Activated T-helper 9 cell treated with anti-CD3 and anti-CD28 coated beads, Interleukin-2, amount 50 U/mL, for 16 hours (primary cell): ENCODE measurements at places on chromosomes 16 and 17.

DNA sequence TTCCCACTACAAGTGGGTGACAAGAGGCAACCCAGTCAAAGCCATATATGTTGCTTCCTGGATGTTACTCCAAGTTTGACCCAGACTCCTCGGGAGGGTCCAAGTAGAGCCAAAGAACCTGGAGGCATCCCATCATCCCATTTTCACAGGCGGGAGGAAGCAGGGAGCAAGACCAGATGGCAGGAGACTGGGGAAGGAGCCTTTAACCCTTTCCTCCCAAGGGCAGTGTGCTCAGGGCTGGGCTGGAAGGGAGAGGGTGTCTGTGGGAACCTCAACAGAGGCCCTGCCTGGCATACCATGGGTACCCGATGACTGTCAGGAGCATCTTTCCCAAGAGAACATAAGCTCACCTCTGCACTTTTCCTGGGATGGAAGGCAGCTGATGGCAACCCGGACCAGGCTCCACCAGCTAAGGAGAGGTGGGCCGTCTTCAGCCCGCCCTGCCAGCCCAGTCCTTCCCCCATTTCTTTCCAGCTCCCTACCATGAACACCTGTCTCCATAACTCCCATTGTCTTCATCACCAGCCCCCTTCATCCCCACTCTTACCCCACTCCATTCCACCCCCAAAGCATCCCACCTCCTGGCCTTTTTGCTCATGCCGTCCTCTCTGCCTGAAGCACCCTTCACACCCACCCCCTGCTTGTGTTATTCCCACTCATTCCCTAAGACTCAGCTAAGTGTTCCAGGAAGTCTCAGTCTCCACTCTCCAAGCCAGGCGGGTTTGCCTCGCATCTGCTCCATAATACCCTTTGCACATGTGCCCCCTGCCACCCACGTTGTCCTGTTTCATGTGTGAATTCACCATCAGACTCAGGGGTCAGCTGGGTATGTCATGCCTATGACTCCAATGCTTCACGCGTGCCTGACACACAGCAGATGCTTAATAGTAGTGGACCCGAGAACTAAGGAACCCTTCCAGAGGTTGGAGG lies 5.9 kb upstream of the SLC16A5 start:
- DNase-seq: no peak

DNA sequence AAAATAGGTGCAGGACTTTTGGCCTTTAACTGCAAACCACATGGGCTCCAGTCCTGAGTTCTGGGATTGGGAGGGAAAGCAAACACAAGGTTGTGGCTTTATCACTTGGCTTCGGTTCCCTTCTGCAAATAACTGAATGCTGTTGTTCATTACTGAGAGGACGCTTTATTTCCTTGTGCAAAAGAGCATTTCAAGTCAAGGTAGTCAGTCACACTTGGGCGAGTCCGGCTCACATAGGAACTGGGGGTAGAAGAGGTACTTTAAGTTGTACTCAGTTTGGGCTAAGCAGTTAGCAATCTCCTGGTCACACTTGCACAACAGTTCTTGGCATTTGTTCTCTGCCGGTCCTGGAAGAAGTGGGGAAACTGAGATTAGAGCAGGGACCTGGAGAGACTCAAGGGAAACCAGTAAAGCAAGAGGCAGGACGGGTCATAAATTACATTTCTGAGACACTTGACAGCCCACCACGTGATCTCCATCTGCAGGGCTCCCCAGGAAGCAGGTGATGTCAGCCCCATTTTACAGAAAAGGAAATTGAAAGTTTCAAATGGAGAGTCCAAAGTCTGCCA lies 21.6 kb downstream of the PLA2G10 start:
- DNase-seq: no peak

DNA sequence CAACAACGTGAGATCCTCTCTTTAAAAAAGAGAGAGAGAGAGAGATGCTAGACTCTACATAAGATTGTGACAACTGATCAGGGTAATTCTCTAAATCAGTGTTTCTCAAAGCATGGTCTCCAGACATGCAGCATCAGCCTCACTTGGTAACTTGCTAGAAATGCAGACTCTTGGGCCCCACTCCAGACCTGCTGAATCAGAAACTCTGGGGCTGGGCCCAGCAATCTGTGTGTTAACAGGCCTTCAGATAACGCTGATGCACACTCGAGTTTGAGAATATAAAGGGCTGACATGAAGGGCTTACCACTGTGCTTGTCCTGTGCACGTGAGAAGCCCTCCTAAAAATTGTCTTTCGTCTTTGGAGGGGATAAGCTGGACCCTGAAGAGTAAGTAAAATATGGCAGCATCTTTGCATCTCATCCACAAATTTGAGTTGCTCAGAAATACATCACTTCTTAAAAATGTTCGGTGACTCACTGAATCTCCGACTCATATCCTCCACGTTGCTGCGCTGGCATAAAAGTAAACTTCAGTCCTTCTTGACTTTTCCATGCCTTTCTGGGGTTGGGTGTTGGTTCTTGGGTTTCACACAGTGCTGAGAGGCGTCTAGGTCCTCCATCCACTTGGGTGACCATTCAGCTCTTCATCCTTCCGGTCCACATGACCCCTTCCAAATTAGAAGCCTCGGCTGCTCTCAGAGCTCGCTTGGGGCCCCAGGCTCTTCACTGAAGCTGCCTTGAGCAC lies 26.1 kb upstream of the KDM8 start:
- DNase-seq: no peak

GRCh38 chr16:68395815-68396214 lies 52.5 kb downstream of the SMPD3 start:
- no peak for DNase-seq

DNA sequence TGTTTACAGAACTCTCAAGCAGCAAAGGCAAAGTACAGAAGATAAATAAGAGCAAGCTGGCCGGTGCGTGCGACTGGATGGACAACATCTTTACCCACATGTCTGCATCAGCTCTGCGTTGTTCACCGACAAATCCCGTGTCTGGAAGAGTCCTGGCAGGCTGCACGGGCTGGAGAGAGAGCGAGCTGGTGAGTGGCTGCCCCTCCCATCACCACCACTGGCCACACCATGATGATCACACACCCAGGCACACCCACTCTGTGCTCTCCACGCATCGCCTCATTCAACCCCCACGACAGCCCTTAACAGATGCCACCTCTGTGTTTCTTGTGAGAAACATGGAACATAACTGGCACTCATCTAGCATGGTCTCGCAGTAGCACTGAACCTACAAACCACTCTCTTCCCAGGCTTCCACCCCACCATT lies 59.2 kb downstream of the ANKRD11 start:
- DNase-seq: no peak

DNA sequence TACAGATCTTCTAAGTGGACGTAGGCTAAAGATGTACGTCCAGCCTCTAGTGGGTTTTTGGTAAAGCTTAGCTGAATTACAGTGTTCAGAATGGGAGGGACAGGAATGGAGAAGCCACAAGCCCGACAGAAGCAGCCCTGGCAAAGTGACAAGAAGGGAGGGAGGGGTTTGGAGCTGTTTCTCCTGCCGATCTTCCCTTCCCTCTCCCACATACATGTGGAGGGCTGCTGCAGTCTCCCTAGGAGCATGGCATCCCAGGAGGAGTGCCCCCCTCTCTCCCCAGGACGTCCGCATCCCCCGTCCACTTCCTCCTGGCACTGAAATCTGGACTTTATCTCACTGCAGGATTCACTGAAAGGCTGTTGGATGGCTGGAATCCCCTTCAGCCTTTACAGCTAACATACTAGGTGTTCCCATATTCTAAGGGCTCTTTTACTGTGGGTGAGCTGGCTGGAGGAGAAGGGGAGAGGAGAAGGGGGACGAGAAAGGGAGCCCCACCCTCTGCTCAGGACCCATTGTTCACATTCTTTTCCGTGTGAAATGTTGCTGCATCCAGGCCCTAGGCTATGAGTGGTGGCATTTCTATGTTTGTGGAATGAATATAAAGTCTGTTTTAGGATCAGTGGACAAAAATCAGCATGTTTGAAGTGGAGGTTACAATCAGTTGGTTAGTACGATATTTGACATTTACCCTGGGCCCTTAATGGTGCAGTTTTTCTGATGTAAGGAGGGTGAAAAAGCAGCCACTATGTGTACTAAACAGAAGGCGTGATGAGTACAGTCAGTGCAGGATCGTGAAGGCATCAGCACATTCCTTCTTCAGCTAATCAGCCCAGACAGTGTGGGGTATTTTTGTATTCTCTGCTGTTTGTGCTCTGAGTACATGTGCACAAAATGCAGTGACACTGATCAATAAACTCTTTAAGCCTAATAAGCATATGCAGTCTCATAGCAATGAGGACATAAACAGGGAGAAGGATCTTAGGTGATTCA lies 94.6 kb downstream of the SPECC1 start:
- DNase-seq: no peak

- DNase-seq: no peak
Measured at GRCh38 chr17:7466639-7467341, 12.6 kb downstream of the ZBTB4 start.

GRCh38 chr16:23339787-23340186 lies 37.7 kb downstream of the SCNN1B start:
- no peak for DNase-seq
